ENCODE measurements at places on chromosomes 1 and 21. TPM values are rescaled to one million over a fixed set of nuclear protein-coding genes. Genes with fewer than 3 reads are reported as not detected.

DNA sequence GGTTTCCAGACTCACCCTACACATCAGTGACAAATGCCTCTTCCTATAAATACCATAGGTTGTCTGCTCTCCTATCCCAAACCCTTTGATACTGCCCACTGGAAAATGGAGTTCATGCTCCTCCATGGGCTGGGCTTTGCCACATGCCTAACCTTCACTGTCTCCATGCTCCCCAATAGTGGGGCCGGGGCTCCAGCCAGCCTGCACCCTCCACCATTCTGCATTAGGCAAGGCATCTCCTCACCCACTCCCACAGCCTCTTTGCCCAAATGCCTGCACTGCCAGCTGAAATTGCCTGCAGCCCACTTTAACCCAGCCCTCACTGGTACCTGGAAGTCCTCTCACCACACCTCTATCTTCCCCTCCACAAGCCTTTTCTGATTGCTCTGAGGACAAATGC is 18.2 kb upstream of the MPZL1 start:
- DNase-seq = no peak

GRCh38 chr1:220451532-220451931 is 76.4 kb upstream of the MARK1 start:
- DNase-seq = no peak

GRCh38 chr1:15410223-15410883 is 665 bp downstream of the EFHD2 start:
- DNase-seq = no peak

GRCh38 chr1:8969937-8970336 is 24.3 kb downstream of the CA6 start:
- no peak for DNase-seq

DNA sequence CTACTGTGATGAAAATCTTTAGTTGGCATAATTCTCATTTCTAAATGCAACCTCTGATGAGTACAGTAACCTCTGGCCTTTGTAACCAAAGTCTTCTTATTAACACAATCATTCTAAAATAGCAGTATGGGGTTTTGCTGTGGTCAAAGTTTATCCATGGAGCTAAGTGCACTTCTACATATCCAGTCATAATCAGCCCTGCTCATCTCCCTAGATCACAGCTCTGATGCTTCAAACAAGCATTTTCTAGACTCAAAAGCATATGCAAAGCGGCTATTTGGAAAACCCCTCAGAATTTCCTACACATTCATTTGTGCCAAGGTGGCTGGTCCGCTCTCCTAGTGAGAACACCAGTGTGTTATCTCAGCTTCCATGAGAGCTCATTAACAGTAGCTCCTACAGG is 418.6 kb downstream of the MRPL39 start:
- no peak for DNase-seq

THEM5 gene
- not detected for total RNA-seq

GRCh38 chr1:30754684-30755171 is 2.8 kb downstream of the LAPTM5 start:
- no peak for DNase-seq

TBX15 gene
- 0.15 TPM for total RNA-seq

GRCh38 chr1:9655836-9656235 is 4.3 kb downstream of the PIK3CD start:
- no peak for DNase-seq

GJB4 gene
- total RNA-seq = 0.12 TPM

GRCh38 chr1:15571266-15571665 is 13.6 kb downstream of the AGMAT start:
- DNase-seq = no peak

DNA sequence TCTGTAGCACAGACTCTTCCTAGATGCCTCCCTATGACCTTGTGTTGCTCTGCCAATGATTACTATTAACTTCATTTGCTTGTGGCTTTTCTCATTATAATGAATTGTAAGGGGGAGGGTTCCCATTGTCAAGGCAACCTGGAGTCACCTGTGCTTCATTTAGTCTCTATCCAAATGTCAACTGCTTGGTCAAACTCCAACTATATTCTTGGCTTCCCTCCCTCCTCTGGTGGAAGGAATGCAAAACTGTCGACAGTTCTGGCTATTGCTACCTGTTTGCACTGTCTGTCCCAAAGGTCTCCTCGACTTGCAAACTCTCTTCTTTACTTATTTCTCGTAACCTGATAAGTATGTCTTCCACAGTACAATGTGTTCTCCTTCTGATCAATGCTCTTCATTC is 100.3 kb downstream of the CACNA1E start:
- DNase-seq = no peak

GRCh38 chr1:2288816-2289536 is 60.9 kb downstream of the SKI start:
- no peak for DNase-seq

- DNase-seq = no peak
Observed at GRCh38 chr1:3777647-3778589, 5.4 kb downstream of the SMIM1 start.

STYXL2 gene
- total RNA-seq = 0.09 TPM

PCAT6 gene
- 0.71 TPM for total RNA-seq

PTPRC gene
- 214 TPM for total RNA-seq

TNFRSF9 gene
- 0.47 TPM for total RNA-seq

DNA sequence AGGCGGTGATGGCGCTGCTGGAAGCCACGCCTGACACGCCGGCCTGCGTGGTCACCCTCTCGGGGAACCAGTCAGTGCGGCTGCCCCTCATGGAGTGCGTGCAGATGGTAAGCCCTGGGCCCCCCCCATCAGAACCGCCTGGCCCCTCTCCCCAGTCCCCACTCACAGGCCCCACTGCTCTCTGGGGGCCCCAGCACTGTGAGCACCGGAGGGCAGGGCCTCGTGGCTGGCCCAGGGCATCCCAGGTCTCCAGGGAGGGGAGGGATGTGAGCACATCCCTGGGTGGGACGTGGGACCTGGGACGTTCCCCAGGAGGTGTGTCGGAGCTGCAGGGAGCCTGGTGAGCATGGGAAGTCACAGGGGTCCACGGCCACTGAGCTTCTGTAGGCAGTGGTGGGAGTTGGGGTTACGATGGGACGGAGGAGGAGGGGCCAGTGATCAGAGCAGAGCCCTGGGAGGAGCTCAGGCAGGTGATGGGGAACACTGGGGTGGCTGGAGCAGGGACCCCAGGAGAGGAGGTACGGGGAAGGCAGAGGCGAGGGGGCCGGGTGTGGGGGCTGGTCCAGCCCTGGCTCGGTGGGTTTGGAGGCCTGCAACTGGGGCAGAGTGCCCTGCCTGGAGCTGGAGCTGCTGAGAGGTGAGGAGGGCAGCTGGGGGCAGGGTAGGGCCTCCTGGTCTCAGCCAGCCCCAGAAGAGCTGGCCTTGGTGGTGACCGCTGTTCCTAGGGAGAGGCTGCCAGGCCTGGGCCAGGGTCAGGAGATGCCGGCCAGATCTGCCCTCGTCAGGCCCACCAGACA is 18.8 kb downstream of the PFKL start:
- no peak for DNase-seq

DNA sequence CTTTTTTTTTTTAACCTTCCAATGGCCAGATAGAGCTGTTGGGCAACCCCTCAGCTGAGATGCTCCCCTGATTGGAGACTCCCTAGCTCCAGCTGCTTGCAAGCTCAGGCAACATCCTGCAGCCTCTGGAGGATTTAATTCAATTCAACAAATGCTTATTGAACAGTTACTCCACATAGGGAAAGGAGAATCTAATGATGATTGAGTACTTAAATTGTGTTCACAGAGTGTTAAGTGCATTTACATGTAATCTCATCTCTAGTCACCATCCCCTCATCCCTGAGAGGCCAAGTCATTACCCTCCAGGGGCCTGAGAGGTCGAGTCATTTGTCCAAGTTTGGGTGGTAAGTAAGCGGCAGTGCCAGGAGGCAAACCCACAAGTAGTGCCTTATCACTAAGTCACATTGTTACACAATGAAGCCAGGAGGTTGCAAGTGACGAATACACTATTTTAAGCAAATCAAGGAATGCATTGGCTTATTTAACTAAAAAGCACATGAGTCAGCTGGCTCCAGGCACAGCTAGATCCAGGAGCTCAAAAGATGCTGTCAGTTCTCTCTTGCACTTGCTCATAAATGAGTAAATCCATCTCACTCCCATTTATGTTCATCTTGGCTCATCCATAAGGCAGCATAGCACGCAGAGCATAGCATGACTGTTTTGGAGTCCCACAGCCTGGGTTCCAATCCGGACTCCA is 64.3 kb downstream of the OPTC start:
- DNase-seq = no peak

DNA sequence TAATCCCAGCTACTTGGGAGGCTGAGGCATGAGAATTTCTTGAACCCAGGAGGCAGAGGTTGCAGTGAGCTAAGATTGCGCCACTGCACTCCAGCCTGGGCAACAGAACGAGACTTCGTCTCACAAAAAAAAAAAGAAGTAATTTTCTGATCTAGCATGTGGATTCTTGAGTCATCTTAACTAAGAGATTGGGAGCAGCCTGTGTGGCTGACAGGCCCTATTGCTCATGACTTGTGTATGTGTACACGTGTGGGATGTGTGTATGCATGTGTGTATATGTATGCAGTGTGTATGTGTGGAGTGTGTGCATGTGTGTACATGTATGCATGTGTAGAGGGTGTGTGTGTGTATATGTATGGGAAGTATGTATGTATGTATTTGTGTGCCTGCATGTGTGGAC is 29.5 kb downstream of the DOP1B start:
- DNase-seq = no peak

DNA sequence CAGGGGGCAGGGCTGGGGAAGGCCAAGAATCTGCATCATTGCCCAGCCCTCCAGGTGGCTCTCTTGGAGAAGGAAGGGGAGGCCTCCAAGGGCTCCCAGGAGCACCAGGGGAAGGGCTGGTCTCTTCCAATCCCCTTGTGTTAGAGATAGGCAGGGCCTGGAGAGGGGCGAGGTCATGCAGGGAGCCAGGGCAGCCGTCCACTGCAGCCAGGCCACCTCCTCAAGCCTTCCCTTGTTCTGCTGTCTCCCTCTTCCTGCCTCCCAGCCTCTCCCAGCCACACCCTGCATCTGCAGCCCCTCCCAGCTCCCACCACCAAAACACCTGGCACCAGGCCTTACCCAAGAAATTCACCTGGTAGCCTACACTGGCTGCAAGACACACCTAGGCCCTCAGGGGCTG is 105.3 kb upstream of the IFFO2 start:
- DNase-seq = no peak

- no peak for DNase-seq
Observed at GRCh38 chr1:220056374-220056773, 10.1 kb upstream of the EPRS1 start.

DNA sequence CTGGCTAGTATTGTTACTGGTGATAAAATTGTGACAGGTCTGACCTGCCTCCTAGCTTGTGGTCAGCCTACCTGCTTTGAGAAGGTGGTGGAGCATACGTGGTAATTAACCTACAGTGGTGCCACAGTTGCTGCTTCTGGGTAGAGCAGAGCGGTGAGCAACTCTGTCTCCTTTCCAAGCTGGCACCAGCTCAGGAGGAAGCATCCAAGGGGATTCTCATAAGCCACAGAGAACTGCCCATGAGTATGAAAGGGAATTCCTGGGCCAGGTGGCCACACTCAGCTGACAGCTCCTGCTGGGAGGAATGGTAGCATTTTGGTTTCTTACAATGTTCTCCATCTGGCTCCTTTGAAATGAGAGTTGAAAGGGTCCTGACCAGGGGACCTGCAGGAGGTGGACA is 39.4 kb downstream of the ATP2B4 start:
- no peak for DNase-seq

GRCh38 chr1:247295274-247295684 is 36.4 kb downstream of the ZNF496 start:
- DNase-seq = no peak

CLEC20A gene
- not detected for total RNA-seq

GRCh38 chr1:9835758-9836631 is 12.2 kb upstream of the CLSTN1 start:
- no peak for DNase-seq

GRCh38 chr1:11196945-11197344 is 7.8 kb downstream of the ANGPTL7 start:
- DNase-seq = no peak

GRCh38 chr21:35719080-35719479 is 341.2 kb downstream of the SETD4 start:
- DNase-seq = no peak

ACTN2 gene
- total RNA-seq = 1.9 TPM

RAB29 gene
- total RNA-seq = 23.9 TPM

PDC gene
- total RNA-seq = not detected

All from lower lobe of right lung (tissue), 2 donors.